Fibroblast of skin of right quadriceps (primary cell): ENCODE measurements at places on chromosomes 2 and 18.

DNA sequence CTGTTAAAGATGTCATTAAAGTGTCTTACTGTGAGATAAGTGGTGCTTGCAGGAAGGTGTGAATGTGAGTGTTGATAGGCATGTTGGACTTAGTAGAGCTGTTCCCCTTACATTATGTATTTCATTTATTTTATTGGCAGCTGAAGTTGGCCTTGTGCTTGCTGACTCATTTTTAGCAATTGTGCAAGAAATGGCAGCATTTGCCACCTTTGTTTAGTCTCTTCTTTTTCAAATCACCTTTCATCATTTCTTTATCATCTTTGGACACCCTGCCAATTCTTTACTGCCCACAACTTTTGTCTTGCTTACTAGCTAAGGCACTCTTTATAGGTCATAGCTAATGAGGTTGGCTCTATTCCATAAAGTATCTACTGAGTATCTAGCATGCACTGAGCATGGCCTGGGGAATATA lies 130.3 kb upstream of the LYPD6 start:
- peak; percentile 57 for DNase-seq

- no peak for DNase-seq
Measured at GRCh38 chr18:79754022-79754761, 43.5 kb upstream of the KCNG2 start.

DNA sequence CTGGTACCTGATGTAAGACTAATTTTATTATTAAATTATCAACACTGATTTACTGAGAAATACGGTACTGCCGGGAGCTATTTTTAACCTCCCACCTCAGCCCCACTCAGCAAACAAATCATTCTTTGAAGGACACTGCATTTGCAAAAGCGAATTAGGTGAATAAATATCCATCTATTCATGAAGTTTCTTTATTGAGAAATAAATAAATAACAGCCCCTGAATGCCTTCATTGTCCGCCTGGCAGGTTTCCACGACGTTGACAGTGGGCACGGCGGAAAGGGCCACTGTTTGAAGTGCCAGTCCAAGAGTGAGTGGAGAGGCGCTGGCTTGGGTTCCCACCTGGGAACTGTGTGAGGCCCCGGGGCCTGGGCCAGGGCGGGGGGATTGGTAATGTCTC lies 15.7 kb downstream of the C1QL2 start:
- DNase-seq, result no peak

GRCh38 chr2:114222344-114222743 lies 220.1 kb upstream of the DPP10 start:
- DNase-seq, result no peak

GRCh38 chr2:159892990-159893810 lies 95.2 kb upstream of the CD302 start:
- no peak for DNase-seq

DNA sequence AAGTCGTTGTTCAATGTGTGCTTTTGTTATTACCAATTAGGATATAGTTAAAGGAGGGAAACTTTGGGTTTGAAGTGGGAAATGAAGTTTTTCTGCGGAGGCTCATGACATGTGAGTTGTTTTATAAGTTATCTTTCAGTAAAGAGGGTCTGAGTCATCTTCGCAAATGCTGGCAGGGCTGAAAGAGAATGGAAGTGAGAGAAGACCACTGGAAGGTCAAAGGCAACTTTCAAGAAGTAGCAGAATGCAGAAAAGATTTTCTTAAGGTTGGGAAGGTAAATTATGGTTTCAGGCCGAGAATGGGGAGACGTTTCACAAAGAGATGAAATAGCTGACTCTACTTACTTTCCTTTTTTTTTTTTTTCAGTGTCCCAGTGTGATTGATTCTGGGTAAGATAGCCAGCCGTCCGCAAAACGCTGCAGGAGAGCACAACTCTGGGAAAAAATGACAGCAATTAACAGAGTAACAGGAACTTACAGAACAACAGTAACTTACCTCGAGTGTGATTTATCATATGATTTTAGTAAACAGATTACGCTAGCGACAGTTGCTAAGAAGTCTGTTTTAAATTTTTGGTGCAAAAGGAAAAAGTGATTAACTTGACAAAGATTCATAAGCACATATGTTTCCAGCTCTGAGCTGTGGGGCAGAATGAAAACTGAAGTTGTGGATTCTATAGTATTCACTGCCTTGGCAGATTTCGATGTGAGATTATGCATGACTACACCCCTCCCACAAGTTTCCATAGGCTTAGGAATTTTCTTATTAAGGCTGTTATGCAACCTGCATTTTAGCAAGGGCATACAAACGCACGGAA lies 46.8 kb upstream of the ACTR3 start:
- DNase-seq, result peak; percentile 60

DNA sequence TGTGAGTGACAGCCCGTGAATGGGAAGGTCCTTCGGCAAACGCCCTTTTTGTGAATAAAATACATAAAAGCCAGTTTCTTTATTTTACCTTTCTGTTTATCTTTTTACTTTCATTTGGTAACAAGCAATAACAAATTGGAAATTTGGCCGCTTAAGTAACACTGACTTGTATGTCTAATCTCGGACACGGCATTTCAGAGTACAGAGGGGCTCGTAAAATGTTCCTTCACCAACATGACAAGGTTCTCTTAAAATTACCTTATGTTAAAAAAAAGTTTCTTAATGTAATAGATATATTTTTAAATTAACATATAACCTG lies 558 bp upstream of the NEMP2 start:
- DNase-seq, result no peak

GRCh38 chr2:134362152-134362668 lies 108.3 kb downstream of the MGAT5 start:
- no peak for DNase-seq

GRCh38 chr2:231290321-231291015 lies 92.0 kb downstream of the ARMC9 start:
- DNase-seq, result no peak

DNA sequence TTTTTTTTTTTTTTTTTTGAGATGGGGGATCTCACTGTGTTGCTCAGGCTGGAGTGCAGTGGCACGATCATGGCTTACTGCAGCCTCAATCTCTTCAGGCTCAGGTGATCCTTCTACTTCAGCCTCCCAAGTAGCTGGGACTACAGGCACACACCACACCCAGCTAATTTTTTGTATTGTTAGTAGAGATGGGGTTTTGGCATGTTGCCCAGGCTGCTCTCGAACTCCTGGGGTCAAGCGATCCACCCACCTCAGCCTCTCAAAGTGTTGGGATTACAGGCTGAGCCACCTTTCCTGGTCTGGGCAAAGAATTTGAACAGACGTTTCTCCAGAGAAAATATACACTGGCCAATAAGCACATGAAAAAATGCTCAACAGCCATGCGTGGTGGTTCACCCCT lies 2.9 kb upstream of the SNRNP200 start:
- no peak for DNase-seq

- DNase-seq, result no peak
Measured at GRCh38 chr2:79820281-79820680, 307.4 kb downstream of the CTNNA2 start.

GRCh38 chr2:156437272-156437930 lies 1.2 kb downstream of the GPD2 start:
- no peak for DNase-seq

GRCh38 chr2:39701137-39701536 lies 35.4 kb downstream of the TMEM178A start:
- no peak for DNase-seq
